ENCODE measurements at places on chromosomes 4 and X.

GRCh38 chr4:78645853-78646757, 94.5 kb downstream of the ANXA3 start:
- DNase-seq = no peak

GRCh38 chr4:41365681-41366080, 109.0 kb downstream of the UCHL1 start:
- no peak for DNase-seq

DNA sequence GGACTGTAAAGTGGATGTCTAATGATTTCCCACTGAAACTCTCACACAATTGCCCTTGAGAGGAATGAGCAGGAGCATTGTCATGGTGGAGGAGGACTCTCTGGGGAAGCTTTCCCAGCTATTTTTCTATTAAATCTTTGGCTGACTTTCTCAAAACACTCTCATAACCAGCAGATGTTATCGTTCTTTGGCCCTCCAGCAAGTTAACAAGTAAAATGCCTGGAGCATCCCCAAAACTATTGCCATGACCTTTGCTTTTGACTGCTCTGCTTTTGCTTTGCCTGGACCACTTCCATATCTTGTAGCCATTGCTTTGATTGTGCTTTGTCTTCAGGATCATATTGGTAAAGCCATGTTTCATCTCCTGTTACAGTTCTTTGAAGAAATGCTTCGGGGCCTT, 120.2 kb upstream of the PDE5A start:
- no peak for DNase-seq

DNA sequence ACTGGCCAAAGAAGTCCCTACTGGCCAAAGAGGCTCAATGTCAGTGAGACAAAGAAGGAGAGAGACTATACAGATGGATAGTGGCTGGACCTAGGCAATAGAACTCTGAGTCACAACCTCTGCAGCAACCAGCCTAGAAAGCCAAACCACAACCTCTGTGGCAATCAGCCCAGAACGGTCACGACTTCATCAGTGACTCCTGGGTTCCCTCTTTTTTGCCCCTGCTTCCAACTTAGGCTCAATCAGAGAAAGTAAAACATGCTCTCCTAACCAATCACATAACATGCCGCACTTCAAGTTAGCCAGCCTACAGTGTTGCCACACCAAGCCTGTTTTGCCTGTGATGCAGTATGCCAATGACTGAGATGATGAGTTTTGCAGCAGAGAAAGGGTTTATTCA, 203.4 kb downstream of the ANAPC10 start:
- no peak for DNase-seq

DNA sequence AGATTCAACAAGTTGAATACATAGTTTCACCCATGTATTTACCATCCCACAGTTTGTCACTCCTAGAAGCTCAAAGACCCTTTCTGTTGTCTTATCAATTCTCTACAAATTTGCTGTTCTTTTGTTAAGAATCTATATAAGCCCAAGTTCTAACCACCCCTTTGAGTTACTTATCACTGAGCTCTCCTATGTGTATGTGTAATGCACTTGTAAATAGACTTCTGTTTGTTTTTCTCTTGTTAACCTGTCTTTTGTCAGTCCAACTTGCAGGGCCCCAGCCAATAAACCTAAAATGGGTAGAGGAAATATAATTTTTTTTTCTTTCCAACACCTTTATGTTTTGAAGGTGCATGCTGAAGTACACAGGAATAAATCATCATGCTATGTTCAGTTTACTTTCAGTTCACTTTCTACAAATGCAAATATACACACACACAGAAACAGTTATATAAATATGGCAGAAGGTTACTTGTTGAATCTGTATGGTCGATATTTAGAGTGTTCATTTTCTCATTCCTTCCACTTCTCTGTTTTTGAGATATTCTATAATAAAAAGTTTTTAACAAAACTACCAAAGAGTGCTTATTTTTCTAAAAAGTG, 22.3 kb upstream of the CLOCK start:
- DNase-seq = no peak

DNA sequence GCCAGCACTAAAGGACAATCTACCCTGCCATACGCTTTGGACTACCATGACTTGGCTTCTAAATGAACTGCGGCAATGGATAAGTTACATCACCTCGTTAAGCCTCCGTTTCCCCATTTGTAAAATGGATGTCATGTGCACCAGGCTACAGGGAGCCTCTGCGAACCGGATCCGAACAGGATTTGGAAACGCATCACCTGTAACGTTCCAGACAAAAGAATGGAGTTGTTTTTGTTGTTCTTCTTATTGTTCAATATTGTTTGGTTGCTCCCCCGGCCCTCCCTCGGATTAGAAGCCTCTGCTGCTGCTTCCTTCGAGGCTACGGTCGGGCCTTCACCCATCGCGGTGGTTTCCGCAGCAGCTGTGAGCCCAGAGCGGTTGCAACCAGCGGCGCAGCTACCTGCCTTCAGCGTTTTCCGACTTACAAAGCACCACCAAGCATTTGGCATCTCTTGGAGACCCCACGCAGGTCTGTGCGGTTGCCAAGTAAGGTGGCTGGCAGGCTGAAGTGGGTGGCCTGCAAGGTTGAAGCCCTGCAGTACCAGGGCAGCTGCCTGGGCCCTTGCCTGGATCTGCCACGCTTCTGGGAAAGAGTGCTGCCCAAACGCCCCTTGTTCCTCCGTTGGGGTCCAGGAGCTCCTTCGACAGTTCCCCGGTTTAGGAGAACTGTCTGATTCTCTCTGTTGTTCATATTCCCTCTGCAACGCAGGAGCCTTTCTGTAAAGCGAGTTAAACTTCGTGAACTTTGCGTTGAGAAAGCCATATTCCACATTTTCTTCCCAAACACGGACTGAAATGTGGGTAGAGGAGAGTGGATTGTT, 7.1 kb downstream of the NKX3-2 start:
- DNase-seq = no peak

Data from stimulated activated CD4-positive, alpha-beta T cell treated with anti-CD3 and anti-CD28 coated beads, Interleukin-2, amount 100 ng/mL, for 48 hours (primary cell).